Mesothelial cell of epicardium (in vitro differentiated cells): ENCODE measurements at places on chromosomes 16 and 17. TPM values are rescaled to one million over a fixed set of nuclear protein-coding genes. Genes with fewer than 3 reads are reported as not detected.

GRCh38 chr16:86095906-86096485 lies 197.0 kb downstream of the IRF8 start:
- DNase-seq, result no peak

DNA sequence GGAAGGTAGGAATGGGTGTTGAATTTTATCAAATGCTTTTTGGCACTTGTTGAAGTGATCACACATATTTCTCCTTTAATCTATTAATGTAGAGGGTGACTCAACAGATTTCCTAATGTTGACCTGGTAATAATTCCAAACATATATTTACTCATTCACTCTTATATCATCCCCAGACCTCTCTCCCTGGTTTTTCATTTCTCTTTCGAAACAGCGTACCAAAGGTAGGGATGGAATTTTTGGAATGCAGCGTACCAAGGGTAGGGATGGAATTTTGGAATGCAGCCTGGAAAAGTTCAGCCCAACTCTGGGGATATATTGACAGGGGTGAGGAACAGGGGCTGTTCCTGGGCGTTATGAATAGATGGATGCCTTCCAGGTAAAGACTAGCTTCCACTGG lies 7.3 kb downstream of the KIF18B start:
- no peak for DNase-seq

Gene CRYM
- 2.7 to 4.6 TPM (median 4.1 TPM) in 3 replicates for total RNA-seq

DNA sequence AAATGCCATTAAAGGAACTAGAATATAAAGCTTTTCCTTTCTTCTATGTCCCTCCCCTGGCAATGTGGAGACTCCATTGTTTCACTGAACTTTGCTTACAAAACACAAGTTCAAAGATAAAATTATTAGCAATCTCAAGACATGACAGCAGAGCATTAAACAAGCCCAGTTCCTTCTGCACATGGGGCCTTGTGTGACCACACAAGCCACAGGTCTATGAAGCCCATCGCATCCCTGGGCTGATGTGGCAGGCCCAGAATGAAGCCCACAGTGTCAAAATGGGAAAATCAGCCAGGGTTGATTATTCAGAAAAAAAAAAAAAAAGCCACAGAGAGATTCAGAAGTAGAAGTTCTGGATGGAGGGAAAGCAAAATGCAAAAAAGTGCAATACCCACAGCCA lies 12.9 kb upstream of the SLC39A11 start:
- no peak for DNase-seq

DNA sequence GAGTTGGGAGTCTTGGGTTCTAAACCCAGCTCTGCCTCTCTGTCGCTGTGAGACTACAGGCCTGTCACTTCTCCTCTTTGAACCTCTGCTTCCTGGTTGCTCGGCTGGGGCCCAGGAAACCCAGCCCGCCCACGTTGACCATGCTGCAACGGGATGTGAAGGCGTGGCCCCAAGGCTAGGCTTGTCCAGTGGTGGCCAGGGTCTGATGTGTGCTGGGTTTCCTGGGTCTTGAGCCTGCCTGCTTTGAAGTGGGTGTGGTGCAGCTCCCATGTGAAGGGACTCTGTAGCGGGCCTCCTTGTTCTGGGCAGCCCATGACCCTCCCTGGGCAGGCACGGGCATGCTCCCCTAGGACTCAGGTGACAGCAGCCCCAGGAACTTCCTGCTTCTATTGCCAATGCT lies 82.3 kb downstream of the SDR42E1 start:
- DNase-seq, result no peak

- DNase-seq, result peak; percentile 27
These were observed 523 bp downstream of the KCTD2 start for GRCh38 chr17:75047398-75048098.

Gene DNAI2
- 0.18 TPM in 1 of 3 replicates, not detected in the others for total RNA-seq

GRCh38 chr16:67562918-67563707 lies 787 bp downstream of the CTCF start:
- DNase-seq, result peak; percentile 74

- no peak for DNase-seq
These were observed 67.7 kb downstream of the CYLD start for GRCh38 chr16:50809561-50809960.

Gene TBC1D28
- total RNA-seq, result 0.18 to 0.52 TPM (median 0.45 TPM) in 3 replicates

Gene CRISPLD2
- 72.4 to 83.0 TPM (median 80.1 TPM) in 3 replicates for total RNA-seq

DNA sequence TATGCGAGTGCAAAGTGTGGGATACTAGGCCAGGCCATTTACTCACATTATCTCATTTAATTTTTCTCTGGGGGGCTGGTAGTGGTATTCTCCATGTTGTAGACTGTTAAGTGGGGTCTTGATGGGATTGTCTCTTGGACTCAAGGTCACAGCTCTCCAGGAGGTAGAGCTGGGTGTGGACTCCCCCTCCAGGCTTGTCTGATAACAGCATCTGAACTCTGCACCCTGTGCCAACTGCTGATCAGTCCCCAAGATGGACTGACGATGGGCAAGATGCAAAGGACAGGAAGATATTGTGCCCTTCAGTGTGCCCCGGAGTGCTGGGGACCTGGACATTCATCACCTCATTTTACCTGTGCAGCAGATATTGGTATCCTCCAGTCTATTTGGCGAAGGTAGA lies 147.8 kb downstream of the MSI2 start:
- DNase-seq, result no peak

Gene CEP295NL
- total RNA-seq, result 3.2 to 4.2 TPM (median 3.8 TPM) in 3 replicates

Gene CDRT15L2
- not detected in 3 replicates for total RNA-seq

DNA sequence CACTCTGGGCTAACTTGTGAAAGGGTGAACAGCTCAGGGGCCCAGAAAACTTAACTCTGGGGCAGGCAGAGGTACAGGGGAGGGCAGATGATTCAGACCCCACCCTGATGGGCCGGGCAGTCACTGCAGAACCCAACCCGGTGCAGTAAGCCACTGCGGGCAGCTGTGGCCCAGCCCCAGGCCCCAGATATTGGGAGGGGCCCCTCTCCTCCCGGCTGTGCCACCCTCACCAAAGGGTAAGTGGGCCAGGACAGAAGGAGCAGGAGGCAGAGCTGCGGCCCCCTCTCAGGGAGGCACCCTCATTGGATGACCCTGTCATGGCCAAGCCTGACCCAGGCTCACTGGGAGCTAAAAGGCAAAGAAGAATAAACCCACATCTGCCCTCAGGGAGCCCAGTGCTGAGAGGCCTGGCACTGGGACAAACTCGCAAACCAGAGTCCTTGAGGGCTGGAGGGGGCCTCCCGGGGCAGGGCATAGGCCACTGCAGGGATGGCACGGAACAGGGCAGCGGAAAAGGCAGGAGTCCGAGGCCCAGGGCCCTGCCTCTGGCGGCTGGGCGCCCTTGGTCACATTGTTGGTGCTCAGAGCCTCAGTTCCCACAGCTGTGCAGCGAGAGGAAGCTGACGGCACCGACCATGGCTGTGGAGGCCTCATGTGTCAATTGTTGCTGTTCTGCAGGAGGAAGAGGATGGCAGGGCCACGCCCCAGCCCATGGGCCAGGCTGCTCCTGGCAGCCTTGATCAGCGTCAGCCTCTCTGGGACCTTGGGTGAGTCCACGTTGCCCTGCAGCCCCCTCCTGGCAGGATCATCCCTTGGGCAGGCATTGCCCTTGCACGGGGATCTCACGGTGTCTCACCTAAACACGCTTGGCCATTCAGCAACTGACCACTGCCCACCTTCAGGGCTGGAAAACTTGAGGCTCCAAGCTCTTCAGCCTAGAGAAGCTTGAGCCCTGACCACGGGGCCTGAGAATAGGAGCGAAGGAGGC lies 3.1 kb downstream of the ITGB4 start:
- no peak for DNase-seq

GRCh38 chr17:17073581-17074403 lies 31.5 kb downstream of the MPRIP start:
- DNase-seq, result no peak

DNA sequence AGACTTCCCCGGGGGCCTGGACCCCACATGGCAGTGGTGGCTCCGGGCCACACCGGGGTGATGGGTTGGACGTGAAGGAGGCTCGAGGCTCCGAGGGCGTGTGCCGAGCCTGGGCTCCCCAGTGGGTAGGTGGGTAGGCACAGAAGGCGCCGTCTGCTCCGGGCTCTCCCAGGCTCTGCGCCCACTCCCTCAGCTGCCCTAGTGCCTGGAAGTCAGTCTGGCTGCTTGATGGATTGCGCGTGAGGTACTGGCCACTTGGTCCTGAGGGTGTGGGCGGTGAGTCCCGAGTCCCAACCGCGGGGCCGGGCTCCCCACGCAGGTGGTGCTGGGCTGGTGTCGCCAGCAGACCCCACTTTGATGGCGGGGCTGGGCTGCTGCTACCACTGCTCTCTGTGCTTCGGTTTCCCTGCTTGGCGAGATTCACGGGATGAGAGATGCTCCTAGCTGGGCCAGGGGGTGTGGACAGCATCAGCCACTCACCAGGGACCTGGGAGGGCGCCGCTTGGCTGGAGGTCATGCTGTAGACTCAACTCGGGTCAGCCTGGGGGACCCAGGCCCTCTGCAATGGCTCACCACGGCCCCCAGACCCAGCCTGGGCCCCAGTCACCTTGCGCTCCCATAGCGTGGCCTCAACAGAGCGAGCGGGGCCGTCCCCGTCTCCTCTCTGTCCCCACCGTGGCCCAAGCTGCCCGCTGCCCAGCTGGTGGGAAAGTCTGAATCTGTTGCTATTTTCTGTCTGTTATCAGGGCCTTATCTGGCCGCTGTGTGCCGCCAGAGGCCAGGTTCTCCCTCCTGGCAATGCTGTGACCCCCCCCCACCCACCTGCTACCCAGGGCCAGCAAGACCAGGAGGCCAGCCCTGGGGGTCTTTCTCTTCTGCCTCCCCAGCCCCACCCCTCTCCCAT lies 26.1 kb downstream of the ZFPM1 start:
- DNase-seq, result no peak

Gene MT1M
- total RNA-seq, result not detected in 3 replicates

GRCh38 chr16:23048164-23048563 lies 101.1 kb downstream of the USP31 start:
- no peak for DNase-seq

- DNase-seq, result no peak
These were observed 29.6 kb downstream of the OGFOD1 start for GRCh38 chr16:56480776-56481467.

DNA sequence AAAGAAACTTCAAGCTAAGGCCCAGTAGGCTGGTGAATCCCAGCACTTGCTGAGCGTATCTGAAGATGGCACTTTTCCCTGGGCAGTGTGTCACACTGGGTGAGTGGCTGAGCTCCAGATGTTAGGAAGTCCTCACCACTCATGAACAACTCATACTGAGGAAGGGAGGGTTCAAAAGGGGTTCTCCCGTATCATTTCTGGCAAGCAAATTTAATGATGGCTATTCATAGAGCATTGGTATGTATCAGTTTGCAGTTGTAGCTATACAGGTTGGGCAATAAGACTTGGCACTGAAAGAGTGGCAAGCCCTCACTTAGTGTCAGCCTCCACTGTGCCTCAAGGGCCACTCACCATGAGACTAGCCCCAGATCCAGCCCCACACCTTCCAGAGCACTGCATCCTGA lies 10.7 kb downstream of the GFOD2 start:
- no peak for DNase-seq

Gene RAMP2
- total RNA-seq, result 19.5 to 22.3 TPM (median 21.6 TPM) in 3 replicates

DNA sequence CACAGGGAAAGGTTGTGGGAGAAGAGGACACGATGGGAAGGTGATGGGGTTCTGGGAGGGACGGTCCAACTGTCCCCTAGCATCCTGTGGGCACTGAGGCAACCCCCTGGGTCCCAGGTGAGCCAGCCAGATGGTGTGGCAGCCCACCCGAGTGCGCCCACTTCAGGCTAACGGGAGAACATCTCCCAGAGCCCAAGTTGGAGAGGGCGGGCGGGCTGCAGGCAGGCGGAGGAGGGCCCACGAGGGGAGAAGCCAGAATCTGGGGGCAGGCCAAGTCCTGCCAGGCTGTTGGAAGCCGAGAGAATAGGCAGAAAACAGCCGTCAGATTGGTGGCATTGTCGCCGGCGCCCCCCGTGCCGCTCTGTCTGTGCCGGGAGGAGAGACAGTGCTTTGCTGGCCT lies 13.8 kb upstream of the ABCC3 start:
- DNase-seq, result no peak

Gene HEATR9
- not detected in 3 replicates for total RNA-seq

DNA sequence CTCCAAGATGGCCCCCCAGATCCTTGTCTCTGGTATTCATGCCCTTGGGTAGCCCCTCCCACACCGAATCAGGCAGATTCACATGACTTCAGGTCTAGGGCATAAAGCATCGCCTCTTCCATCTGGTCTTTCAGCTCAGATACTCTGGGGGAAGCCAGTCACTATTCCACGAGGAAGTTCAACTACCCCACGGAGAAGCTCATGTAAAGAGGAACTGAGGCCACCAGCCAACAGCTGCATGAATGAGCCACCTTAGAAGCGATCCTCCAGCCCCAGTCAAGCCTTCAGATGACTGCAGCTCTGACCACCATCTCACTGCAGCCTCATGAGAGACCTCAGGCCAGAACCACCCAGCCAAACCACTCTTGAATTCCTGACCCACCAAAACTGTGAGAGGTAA lies 54.1 kb downstream of the SOCS3 start:
- DNase-seq, result no peak

GRCh38 chr16:46788891-46789474 lies 40.8 kb upstream of the MYLK3 start:
- DNase-seq, result no peak

Gene NHERF1
- 34.4 to 36.2 TPM (median 34.8 TPM) in 3 replicates for total RNA-seq

Gene TNFRSF17
- not detected in 3 replicates for total RNA-seq

DNA sequence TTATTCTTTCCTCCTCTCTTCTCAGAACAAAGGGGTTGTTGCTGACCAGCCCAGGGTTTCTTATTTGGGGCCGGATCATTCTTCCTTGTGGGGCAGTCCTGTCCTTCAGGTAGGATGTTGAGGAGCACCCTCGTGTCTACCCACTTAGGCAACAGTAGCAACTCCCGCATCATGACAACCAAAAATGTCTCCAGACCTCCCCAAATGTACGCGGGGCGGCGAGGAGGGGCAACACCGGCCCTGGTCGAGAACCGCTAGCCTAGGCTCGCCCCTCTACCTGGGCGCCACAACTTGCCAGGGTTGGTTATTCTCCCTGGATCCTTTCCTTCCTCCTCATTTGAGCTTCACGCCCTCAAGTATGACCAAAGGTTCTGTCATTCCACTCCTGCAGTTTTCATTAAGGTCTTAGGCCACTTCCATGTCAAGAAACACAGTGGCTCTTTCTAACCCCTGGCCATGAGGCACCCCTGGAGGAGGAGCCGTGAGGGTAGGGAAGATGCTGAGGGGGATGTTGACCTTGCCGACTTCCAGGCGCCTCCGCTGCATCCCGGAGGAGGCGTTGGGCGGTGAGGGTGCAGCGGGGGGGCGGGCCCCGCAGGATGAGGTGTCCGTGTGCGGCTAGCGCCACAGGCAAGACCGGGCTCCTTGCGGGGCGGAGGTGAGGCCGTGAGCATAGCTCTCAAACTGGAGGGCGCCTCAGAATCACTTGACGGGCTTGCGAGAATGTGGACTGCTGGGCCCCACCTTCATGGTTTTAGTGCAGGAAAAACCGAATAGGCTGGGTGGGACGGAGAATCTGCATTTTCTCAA lies 712 bp upstream of the SPECC1 start:
- DNase-seq, result no peak

- no peak for DNase-seq
These were observed at the start of gene MEIOC for GRCh38 chr17:44655983-44656710. TSS of gene MEIOC (plus strand) at chr17:44656468. CDS start at chr17:44656614, 146 bp downstream.

Gene ADAMTS18
- 7.4 to 9.1 TPM (median 7.9 TPM) in 3 replicates for total RNA-seq

- no peak for DNase-seq
These were observed 231.2 kb upstream of the GSE1 start for GRCh38 chr16:85381738-85382592.

- DNase-seq, result no peak
These were observed 951 bp downstream of the GPS1 start for GRCh38 chr17:82052638-82053059.

Gene CA5A
- not detected in 3 replicates for total RNA-seq

Gene MYH2
- total RNA-seq, result not detected in 3 replicates

Gene CIBAR2
- not detected in 3 replicates for total RNA-seq

- no peak for DNase-seq
These were observed 292.0 kb upstream of the TNRC6C start for GRCh38 chr17:77666462-77666861.

Gene CACNG5
- total RNA-seq, result not detected in 3 replicates

Gene ITGB4
- total RNA-seq, result 112 to 117 TPM (median 116 TPM) in 3 replicates

GRCh38 chr17:5874486-5874885 lies 195.7 kb upstream of the WSCD1 start:
- DNase-seq, result no peak
